ENCODE measurements at places on chromosomes 4 and X.

DNA sequence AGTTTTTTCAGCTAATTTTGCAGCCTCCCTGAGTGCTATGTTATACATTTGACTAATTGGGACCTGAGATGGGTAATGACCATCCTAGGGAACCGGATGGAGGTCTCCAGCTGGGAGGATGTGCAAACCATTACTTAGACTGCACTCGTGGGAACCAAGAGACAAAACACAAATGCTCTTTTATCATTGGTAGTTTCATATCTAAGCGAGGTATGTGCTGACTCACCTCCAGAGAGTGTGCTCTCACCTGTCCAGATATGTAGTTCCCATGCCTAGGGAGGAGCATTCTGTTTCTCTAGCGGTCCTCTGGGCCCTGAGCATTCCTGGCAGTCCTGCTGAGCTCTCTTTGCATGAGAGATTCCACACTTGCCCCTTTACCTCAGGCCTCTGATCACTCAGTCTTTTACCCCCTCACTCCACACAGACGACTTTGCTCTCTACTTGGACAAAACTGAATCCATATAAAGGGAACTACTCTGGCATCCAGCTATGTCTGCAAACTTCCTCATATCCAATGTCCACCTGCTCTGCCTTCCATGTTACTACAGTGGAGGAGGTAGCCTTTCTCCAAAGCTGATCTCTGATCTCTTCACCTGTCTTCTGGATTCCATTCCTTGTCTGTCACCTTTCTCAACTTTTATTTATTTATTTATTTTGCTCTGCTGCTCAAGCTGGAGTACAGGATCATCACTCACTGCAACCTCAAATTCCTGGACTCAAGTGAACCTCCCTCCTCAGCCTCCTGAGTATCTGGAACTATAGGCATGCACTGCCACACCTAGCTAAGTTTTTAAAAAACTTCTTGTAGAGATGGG lies 88.4 kb downstream of the LRP2BP start:
- DNase-seq = no peak

- no peak for DNase-seq
Observed at GRCh38 chrX:130196466-130196865, 24.7 kb downstream of the RAB33A start.

- no peak for DNase-seq
Observed at GRCh38 chr4:113621633-113622032, 139.9 kb downstream of the CAMK2D start.

GRCh38 chrX:106612393-106612763 lies 600 bp downstream of the RADX start:
- DNase-seq = no peak

- no peak for DNase-seq
Observed at GRCh38 chr4:87298362-87298761, 24.3 kb downstream of the HSD17B13 start.

- DNase-seq = no peak
Observed at GRCh38 chr4:107183155-107183774, 147.2 kb upstream of the DKK2 start.

- DNase-seq = peak; percentile 34
Observed at GRCh38 chr4:184472614-184473498, 1.5 kb downstream of the IRF2 start.

- no peak for DNase-seq
Observed at GRCh38 chrX:154382483-154383069, 3.5 kb downstream of the EMD start.

DNA sequence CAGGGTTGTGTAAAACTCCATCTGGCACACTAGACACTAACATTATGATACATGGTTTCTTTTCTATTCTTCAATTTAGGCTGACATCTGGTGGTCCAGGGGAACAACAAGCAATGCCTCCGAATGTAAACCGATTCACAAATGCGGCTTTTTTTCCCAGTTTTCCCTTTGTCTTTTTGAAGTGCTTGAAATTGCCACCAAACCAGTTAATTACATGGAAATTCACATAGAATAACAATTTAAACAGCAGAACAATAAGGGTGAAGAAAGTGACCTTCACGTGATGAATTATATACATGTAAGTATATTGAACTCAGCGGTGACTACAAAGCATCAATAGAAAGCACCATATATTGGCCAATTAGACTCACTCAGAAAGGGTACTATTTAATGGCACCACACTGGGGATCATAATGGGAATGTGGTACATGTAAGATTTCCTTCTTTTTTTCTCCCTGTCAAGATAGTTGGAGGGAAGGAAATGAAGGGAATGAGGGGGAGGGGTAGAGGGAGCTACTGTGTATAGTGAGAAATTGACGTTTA lies 103.9 kb downstream of the MMRN1 start:
- no peak for DNase-seq

- DNase-seq = no peak
Observed at GRCh38 chr4:79563219-79563618, 155.2 kb upstream of the GK2 start.

- no peak for DNase-seq
Observed at GRCh38 chr4:19823781-19824180, 427.9 kb upstream of the SLIT2 start.

- DNase-seq = no peak
Observed at GRCh38 chrX:18471296-18471695, 45.9 kb downstream of the CDKL5 start.

DNA sequence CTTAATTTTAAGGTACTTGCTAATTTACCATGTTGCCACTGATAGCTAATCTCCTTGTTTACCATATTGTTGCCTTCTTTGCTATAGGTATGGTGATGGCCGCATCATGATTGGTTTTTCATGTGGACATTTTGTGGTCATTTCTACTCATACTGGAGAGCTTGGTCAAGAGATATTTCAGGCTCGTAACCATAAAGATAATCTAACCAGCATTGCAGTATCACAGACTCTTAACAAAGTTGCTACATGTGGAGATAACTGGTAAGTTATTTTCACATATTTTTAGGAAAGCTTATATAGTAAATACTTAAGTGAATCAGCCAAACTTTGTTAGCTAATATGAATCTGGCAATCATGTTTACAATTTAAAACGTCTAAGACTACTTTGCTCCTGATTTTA lies 23.1 kb downstream of the WDR19 start:
- DNase-seq = no peak

DNA sequence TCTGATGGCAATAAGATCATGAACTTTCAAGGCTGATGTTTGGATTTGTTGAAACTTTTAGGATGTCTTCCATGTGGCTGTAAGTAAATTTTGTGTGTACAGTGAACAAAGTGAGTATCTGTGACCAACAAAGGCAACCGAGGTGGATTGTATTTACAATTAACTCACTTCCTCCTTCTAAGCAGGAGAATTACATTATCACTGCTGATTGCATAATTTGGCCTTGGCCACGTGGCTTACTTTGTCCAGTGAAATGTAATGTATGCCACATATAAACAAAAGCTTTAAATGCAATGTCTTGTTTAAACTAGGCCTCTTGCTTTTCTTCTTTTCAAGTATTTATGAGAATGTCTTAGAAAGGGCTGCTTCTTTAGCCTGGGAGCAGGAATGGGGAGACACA lies 66.3 kb upstream of the MAD2L1 start:
- no peak for DNase-seq

DNA sequence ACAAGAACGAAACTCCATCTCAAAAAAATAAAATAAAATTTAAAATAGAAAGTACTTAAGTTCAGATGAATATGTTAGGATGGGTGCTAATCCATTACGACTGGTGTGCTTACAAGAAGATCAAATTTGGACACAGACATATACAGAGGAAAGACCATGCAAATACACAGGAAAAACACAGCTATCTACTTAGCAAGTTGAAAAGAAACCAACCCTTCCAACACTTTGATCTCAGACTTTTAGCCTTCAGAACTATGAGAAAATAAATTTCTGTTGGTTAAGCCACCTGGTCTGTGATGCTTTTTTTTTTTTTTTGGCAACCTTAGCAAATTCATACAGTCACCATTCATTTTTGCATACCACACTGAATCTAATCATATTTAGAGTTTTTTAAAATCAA lies 116.5 kb downstream of the CENPC start:
- no peak for DNase-seq

DNA sequence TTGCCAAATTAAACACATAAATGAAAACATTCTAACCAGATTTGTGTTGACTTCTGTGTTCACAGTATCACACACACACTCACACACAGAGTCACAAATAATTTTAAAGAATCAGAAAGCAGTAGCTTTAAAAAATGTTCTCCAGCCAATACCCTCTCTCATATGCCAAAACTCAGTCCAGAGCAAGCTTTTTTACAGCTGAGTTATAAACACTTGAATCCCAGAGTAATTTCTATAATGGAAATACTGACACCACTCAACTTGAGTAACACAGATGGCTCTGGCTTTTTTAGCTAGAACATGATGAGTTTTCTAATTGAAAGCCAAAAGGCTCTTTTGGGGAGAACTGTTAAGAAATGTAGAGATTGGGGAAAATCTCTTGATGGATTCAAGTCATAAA lies 100.8 kb downstream of the DOCK11 start:
- DNase-seq = no peak

- DNase-seq = no peak
Observed at GRCh38 chrX:68902706-68903504, 74.1 kb downstream of the EFNB1 start.
